ENCODE measurements at places on chromosomes 1 and 21.

DNA sequence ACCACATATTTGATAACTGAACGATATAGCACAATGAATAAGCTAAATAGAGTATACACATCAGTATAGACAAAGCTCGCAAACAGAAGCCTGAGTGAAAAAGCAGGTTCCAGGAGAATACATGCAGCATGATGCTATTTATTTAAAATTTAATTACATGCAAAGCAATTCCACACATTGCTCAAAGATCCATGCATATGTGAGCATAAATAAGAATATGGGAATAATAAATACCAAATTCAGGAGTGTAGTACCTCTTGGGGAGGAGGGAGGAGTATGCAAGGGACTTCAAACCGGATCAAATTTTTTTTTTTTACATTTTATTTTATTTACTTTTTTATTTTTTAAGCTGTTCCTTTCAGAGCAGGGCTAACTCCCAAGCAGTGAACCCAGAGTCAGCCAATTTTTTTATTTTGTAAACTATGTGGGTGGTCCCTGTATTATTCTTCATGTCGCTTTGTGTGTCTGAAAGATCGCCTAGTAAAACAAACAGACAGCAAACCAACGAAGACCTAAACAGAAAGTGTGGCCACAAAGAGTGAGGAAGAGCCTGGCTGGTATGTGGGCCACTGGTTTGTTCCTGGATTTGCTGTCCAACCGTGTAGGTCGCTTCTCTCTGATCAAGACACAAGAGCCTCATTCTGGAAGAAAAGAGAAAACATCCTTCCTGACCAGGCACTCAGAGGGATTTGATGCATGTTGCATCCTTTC lies 4.2 kb upstream of the SHISAL2A start:
- no peak for DNase-seq

DNA sequence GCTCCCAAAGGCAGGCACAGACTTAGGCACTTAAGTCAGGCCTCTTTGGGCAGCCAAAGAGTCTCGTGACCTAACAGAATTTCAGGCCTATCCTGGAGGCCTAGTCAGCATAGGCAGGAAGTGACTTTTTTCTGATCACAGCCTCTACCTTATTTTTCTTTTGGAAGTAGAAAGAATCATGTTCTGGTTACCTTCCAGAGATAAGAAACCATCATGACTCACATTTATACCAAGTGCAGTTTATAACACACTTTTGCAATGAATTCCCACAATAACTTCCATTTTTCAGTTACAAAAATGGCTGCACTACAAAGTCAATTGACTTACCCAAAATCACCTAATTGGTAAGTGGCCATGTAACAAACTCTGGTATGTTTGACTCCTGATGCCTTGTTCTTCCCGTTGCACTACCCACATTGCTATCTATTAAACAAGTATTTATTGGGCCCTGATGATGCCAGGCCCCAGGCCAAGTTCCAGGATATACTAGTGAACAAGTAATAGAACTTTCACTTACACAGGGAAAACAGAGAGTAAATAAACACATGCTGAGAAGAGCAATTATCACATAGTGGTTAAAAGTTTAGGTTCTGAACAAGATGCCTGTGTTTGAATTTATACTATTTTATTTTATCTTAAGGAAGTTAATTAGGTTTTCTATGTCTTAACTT lies 74.3 kb downstream of the SH3GLB1 start:
- DNase-seq = no peak

- DNase-seq = no peak
Observed at GRCh38 chr1:39431927-39432326, 59.5 kb upstream of the BMP8A start.

GRCh38 chr1:116770625-116771024 lies 16.4 kb downstream of the CD2 start:
- no peak for DNase-seq

DNA sequence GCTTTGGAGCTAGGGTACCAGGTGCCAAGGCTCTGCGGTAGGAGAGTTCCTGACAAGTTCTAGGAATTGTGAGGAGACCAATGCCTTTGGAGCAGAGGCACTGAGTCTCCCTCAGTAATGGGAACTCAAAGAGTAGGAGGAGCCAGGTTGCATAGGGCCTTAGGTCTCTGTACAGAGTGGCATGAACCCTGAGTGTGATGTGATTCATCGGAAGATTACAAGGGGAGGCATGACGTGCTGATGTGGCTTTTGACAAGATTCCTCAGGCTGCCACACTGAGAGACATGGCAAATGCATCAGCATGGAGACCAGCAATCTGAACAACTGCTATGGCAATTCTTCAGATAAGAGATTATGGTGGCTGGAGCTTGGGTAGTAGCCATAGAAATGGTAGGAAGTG lies 94.6 kb upstream of the SLC44A3 start:
- no peak for DNase-seq

DNA sequence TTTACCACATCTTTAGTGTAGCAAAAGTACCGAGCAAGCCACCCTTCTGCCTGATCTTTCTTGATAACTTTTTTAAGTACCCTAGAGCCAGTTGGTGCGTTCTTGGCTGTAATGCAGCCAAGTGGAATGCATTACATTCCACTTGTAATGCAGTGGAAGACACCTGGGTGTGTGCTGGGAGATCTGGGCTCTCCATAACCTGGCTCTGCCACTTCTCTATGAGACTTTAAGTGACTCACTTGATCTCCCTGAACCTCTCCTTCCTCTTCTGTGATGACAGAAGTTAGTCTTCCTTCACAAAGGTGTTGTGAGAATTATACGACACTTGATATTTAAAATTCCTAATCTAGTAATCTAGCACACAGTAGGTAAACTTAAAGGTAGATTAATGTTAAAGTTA lies 35.3 kb upstream of the NFIA start:
- no peak for DNase-seq

- no peak for DNase-seq
Observed at GRCh38 chr1:39969531-39970270, 14.8 kb downstream of the MFSD2A start.
